ENCODE measurements at places on chromosomes 7 and 10.
A peak's percentile ranks its signal among the peaks of the same experiment; 100 is the strongest.

DNA sequence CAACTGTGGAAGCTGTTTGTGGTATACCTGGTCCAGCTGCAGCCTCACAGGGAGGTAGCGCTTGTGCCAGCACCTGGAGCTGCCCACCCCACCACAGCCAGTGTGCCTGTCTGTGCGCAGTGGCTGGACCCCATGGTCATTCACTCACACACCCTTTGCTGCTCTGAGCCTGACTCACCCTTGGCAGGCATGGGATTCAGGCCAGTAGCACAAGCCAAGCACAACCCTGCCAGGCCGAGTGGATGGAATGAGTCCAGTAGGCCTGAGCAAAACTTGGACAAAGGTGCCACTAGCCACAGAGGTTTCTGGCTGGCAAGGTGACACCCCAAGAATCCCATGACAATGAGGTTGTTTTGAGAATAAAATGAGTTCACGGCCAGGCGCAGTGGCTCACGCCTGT, 19.0 kb downstream of the RBM48 start:
- DNase-seq: no peak

- DNase-seq: no peak
These were observed 186.8 kb downstream of the HGF start for GRCh38 chr7:81583090-81583489.

GRCh38 chr10:122157451-122157850, 113.6 kb upstream of the BTBD16 start:
- no peak for DNase-seq

DNA sequence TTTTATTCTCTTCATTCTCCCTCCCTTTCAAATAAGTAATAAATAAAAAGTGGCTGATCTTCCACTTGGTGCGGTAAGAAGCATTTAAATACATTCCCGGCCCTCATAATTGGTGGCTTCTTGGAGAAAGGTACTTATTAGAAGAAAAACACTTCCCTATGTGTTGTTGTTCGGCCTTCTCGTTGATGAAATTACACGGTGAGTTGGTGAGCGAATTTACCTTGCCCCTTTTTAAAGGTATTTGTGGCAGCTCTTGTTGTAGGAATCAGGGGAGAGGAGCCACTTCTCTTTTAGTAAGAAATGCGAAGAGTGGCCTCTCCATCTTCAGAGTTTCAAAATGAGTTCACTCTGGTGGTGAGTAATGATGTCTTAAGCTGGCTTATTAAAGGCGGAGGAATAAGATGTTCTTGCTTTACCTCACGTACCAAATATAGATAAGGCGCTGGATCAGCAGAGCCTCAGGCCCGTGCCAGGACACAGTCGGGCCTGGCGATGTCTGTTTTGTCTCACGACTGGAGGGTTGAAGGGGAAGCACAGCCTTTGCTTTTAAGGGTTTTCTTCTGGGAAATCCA, 135.9 kb downstream of the CUX1 start:
- DNase-seq: no peak

DNA sequence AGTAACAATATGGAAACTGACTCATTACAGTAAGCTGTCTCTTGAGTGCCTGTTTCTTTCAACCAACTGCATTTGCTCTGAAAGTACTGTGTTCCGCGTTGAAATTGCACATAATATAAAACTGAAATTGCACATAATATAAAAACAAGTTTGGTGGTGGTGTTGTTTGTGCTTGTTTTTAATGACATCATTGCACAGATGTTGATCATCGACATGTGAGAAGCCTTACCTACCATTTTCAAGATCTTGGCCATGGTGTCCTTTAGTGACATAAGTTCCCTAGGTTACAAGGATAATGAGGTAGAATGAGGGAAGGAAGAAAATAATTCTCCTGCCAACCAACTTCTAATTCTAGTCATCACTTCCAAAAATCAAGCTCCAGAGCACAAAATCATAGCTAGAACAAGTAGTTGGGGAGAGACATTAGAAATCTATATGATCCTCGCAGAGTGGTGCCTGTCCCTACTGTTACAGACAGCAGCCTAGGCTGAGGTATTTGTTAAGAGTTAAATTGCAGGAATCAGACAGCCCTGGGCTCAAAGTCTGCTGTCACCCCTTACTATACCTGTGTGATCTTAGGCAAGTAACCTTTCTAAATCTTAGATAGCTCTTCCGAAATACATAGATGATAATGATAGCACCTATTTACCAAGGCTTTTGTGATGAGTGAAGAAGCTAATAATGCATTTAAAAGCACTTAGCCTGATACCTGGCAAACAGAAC, 29.3 kb downstream of the DOCK4 start:
- no peak for DNase-seq

DNA sequence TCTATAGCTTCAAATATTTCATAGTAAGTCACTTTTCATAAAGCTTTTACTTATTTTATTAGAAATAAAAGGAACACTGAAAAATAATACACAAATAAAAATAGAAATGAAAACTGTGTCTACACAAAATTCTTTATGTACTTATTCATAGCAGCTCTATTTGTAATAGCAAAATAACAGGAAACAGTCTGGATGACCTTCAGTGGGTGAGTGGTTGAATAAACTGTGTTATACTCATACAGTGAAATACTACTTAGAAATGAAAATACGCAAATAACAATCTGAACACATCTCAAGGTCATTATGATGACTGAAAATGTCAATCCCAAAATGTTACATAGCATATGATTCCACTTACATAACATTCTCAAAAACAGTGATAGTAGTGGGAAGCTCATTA, 138.7 kb upstream of the PCLO start:
- DNase-seq: no peak

GRCh38 chr10:46536171-46536570, 20.3 kb downstream of the GPRIN2 start:
- DNase-seq: peak; percentile 13

DNA sequence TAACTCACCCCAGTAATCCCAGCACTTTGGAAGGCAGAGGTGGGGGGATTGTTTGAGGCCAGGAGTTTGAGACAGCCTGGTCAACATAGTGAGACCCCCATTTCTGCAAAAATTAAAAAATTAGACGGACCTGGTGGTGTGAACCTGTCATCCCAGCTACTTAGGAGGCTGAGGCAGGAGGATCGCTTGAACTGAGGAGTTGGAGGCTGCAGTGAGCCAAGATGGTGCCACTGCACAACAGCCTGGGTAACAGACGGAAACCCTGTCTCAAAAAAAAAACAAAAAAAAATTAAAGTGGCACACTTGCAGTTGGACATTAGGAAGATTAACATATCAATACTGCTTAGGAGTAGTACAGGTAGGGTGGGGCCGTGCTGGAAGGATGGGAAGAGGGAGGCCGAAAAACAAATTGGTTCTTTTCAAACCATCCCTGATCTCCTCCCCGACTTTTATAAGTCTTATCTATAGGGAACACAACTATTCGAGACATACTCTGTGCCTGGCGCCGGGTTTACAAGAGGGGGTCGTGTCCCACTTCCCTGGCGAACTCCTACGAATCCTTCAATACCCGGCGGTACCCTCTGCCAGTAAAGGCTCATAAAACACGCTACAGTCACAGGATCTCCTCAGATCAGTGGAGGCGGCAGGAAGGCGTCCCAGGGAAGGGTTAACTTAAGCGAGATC, 628 bp downstream of the TAF6 start:
- no peak for DNase-seq

GRCh38 chr10:100636848-100637553, 101.3 kb downstream of the HIF1AN start:
- DNase-seq: no peak

DNA sequence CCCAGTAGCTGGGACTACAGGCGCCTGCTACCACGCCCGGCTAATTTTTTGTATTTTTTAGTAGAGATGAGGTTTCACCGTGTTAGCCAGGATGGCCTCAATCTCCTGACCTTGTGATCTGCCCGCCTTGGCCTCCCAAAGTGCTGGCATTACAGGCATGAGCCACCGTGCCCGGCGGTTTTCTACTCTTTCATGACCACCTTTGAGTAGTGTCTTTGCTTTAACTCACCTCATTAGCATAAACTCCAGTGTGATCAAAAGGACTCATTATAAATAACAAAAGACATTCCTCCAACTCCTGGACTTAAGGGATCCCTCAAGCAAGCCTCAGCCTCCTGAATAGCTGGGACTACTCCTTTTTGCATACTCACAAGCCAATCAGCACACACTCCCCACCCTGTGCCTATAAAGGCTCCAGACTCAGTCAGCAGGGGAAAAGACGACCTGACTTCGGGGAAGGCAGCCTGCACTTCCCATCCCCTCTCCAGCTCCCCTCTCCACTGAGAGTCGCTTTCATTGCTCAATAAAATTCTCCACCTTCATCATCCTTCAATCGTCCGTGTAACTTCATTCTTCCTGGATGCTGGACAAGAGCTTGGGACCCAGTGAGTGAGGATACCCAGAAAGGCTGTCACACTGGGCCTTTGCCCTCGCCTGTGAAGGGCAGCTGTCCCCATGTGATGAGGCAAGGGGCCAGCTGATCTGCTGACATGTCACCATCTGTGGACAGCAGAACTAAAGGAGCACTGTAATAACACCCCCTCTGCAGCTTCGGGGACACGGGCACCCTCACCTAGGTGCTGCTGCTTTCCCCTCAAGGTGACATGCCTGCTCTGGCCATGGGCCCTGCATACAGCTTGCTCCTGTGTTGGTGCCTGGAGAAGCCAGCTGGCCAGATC, 35.0 kb upstream of the EIF4H start:
- DNase-seq: no peak

DNA sequence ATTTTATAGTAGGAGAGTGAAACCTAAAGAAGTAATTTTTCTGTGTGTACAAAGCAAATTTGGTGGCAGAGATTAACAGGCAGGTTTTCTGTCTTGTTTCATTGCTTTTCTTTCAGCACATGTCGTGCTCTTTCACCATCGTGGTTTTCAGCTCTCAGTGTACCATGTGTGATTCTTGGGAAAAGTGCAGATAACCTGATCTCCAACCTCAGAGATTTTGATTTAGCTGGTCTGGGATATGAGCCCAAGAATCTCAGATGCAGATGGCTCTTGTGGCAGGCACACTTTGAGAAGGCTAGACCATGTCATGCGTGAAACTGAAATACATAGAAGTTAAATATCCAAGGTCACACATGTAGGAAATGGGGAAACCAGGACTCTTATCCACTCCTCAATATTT, 317.4 kb downstream of the EXOC4 start:
- no peak for DNase-seq

DNA sequence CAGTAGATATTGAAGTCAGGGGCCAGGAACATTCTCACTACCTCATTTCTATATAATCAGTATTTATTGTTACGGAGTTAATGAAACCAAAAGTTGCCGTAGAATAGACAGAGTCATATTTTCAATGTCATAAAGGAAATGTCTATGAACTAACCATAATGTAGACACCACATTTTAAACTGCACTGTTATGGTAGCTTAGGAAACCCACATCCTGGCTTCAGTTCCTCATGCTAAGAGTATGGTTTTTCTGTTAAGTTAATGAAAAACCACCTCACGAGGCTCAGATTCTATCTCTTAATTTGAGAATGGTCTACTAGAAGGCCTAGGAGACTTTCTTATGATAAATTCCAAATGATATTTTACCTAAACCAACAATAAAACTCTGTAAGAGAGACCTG, 166.5 kb downstream of the TMEM26 start:
- DNase-seq: no peak

DNA sequence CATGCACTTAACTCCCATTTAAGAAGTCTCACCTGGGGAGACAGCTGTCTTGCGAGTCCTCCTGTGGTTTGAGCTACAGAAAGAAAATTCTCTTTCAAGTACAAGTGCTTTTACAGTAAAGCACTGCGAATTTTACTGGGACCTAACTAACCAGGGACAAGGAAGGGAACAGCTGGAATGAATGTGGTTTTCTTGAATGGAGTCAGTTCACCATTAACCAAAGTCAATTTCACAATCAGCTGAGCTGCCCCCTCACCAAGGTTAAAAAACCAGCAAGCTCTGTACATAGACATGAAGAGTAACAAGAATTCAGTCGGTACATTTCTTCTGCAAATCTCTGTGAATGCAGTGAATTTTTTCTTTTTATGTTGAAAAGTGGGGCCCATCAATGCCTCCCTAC, 56.3 kb downstream of the GFRA1 start:
- no peak for DNase-seq

- DNase-seq: no peak
These were observed 12.9 kb downstream of the UPP1 start for GRCh38 chr7:48101968-48102367.

DNA sequence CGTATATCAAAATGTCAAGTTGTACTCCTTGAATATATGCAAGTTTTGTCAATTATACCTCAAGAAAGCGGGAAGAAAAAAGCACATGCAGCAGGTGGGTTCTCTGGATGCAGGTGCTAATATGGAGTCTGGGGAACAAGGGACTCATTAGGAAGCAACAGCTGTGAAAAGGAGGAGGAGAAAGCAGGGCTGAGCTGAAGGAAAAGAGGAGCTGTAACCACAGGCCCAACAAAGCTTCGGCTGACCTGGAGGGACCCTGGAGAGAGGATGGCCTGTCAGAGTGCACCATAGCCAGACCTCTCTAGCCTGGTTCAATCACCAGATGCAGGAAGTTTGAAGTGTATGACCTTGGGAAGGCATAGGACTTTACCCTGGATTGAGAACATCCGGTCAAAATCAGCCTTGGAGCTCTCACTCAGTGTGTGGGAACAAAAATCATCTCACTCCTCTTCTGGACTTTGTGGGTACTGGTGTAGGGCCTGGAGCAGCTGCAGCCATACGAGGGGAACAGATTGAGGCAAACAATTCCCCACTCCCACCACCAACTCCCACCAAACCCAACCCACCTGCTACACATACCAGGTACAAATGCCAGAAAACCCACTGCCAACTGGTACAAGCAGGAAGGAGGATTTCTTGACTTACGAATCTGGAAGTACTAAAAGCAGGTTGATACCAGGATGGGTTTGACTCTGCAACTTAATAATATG, 36.7 kb downstream of the NPTX2 start:
- no peak for DNase-seq

DNA sequence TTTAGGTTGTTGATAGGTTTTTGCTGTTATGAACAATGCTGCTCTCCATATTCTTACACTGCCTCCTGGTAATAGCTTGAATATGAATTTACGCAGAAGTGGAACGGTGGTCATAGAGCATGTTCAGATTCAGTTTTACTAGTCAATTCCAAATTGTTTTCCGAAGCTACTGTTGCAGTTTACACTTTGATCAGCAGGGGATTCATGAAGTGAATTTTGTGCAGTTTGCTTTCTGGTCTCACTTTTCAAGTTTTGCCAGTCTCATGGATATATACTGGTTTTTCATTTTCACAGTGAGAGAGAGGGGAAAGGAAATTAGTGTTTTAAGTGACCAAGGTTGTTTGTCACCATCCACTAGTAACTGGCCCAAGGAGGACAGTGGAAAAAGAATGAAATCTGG, 171.3 kb downstream of the PRKCQ start:
- no peak for DNase-seq

- DNase-seq: no peak
These were observed 159.1 kb downstream of the CCDC71L start for GRCh38 chr7:106501605-106502580.

- no peak for DNase-seq
These were observed 91.3 kb downstream of the PCGF5 start for GRCh38 chr10:91311601-91312381.

DNA sequence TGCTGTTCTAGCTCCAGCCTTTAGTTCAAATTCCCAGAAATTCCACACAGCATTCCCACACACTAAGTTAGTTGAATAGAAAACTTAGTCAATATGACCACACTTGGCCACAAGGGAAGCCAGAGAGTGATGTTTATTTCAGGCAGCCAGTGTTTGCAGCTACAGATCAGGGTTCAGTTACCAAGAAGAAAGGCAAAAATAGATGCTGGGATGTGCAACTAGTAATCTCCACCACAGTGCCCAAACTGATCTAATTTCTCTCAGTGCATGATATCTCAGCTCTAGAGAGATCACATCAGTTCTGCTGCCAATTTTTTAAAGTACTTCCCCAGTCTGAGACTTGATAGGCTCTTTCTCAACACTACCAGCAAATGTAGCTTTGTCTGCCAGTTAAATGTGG, 17.6 kb downstream of the SLF2 start:
- no peak for DNase-seq
